ENCODE measurements at places on chromosomes 12 and 14.

DNA sequence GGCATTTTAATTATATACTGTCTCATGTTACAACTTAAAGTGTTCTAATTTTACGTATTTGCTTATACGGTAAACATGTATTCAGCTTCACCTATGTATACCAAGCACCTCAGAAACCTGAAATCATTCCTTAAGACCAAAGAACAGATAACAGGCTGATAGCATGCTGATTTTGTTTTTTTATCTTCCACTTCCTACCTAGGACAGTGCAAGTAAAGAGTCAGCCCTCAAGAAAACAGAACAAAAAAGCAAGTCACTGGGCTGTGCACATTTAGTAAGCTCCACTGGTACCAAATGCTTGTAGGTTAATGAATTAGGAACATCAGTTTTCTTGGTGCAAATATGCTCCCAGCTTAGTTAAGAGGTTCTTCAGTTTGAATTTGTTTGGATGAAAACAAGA, 611.3 kb downstream of the VRK1 start:
- DNase-seq: no peak

DNA sequence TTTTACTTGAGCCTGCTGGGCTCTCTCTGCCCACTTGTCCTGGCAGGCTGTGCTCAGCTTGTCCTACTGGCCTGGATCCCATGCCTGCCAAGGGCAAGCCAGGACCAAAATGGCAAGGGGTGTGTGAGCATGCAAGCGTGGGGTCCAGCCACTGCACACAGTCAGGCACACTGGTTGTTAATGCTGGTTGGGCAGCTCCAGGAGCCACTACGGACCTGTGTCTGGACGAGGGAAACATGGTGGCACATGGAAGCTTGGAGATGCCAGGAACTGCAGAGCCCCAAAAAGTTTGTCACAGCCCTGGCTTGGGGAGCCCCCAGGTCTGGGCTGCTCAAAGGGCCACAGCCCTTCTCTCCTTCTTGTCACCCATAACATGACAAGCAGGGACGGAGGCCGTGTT, 83.8 kb downstream of the ACSS3 start:
- DNase-seq: peak; percentile 56

DNA sequence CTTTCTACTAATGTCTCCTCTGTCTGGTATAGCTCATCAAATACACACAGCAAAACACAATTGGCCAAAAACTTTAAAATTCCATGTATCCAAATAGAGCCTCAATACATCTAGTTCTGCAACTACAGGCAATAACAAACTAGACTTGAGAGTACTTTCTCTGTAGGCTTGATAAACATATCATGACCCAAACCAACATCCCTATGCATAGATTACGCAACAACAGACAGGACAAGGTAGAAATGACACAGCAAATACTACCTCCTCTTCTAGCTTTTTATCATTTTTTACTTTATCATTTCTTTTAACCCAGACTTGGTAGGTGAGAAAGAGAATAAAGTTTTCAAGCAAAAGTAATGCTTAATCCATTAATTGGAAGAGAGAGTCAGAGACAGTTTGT, 41.8 kb downstream of the EML5 start:
- no peak for DNase-seq

- DNase-seq: no peak
Observed at GRCh38 chr14:70525691-70526090, 9.1 kb downstream of the ADAM20 start.

GRCh38 chr14:76647697-76648298, 113.5 kb upstream of the VASH1 start:
- no peak for DNase-seq

DNA sequence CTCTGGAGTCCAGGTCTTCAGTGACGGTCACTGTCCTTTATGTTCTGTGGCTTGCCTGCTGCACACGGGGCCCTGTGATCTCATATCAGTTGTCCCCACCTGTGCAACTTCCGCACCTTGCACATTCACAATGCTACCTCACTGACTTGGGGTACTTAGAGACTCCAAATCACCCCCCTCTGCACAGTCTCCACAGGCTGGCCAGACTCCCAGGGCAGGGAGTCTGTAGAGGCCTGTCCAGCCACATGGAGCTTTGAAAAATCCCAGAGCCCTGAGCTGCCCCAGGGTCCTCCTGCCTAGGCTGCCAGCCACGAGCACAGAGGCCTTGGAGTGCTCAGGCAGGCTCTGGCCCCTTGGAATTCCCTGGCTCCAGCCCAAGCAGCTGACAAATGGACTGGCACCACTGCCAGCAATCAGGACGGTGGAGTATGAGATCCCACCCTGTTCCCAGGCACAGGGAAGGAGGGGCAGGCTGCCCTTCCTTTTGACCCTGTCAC, 26.4 kb downstream of the CMKLR1 start:
- DNase-seq: peak; percentile 81

- DNase-seq: no peak
Observed at GRCh38 chr12:29957835-29958234, 174.1 kb upstream of the TMTC1 start.

DNA sequence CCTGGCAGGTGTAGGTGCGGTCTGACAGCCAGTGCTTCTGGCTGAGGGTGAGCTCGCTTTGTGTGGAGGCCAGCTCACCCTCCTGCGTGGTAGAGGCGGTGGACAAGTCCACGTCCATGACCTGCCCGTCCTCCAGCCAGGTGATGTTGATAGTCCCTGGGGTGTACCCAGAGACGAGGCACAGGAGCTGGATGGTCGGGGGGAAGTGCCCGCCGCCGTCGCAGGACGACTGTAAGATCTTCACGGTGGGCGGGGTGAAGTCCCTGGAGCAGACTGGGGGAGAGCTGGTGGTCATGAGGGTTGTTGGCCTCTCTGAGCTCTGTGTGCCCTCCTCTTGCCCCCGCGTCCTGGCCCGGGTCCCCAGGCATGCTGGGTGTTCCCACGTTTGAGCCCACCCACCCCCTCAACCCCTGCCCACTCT, 74.6 kb downstream of the TMEM121 start:
- no peak for DNase-seq

- peak; percentile 58 for DNase-seq
Observed at GRCh38 chr14:68928770-68929550, 50.1 kb downstream of the ACTN1 start.

DNA sequence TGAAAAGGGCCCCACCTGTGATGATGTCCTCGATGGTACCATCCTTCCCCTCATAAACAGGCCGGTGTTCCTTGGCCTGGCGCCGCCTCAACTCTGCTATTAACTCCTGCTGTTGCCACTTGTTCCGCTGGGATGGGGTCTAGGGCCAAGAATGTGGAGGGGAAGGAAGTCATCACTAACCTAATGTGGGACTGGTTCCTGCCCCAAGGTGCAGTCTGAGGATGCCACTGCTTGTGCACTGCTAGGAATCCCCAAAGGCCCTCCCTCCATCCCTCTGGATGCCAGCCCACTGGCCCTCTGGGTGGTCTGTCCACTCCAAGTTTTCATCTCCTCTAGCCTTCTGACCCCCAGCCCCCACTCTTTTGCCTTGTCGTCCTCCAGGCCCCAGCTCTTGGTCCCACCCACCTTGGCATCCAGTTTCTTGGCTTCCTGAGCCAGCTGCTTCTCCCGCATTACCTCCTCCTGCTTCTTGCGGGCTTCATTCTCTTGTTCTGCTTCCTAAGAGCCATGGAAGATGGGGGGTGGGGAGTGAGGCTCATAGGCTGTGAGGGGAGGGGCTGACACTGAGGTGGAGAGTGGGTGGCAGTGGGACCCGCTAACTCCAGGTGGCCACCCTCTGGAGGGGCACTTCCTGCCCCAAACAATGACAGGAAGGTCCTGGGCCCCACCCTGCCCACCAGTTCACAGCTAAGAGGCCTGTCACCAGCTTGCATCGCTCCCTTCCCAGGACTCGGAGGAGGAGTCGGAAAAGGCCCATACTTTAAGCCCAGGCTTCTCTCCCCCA, 23.7 kb downstream of the PRPF40B start:
- DNase-seq: no peak

- DNase-seq: no peak
Observed at GRCh38 chr14:67583711-67584644, 16.1 kb downstream of the PIGH start.

DNA sequence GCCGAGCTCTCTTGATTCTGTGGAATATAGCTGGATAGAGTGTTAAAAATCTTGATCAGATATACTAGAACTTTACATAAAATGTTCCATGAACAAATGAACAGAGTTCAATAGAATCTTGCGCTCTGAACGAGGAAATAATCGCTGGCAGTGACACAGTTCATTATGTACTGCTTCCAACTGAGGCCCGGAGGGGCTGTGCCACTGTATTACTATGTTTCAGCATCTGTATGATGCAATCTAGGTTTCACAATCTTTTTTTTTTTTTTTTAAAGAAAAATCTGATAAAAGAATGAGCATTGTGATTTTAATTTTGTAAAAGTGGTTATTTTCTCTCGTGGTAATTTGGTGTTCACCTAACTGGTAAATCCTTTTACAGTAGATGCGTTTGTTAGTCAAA, 77.2 kb downstream of the FERMT2 start:
- DNase-seq: no peak

DNA sequence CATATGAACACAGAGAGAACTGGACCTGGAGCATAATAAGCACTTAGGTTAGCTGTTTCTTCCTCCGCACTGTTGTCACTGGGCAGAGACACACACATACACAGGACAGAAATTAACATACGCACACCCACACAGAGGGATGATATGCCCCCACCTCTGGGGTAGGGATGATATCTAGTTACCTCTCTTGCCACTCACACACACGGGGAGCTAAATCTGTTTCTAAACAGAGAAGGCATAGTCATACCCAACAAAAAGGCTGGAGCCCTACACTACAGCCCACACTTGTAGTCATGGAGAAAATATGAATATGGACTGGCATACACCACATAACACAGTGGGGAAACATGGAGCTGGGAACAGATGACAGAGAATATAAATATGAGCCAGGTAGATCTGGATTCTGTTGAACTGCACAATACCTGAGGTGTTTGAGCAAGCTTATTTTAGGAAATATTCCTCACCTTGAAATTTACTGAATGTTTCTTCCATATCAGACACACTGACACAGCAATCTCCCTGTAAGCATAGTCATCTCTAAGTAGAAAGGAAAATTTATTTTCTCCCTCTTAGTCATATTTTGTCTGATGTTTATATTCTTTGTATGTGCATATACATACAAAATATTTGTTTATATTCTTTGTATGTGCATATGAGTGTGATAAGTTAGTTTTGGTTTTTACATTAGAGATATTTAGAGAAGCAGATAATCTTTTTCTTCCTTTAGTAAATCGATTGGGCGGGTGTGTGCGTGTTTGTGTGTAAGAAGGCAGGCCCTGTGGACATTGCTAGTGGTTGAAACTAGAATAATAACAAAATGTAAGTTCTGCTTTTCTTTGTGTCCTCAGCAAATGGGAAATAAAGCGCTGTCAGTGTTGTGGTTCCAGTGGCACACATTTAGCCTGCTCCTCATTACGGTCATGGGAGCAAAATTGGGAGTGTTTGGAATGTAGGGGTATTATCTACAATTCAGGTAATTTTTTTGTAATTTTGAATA, 20.9 kb upstream of the SCFD1 start:
- DNase-seq: no peak

DNA sequence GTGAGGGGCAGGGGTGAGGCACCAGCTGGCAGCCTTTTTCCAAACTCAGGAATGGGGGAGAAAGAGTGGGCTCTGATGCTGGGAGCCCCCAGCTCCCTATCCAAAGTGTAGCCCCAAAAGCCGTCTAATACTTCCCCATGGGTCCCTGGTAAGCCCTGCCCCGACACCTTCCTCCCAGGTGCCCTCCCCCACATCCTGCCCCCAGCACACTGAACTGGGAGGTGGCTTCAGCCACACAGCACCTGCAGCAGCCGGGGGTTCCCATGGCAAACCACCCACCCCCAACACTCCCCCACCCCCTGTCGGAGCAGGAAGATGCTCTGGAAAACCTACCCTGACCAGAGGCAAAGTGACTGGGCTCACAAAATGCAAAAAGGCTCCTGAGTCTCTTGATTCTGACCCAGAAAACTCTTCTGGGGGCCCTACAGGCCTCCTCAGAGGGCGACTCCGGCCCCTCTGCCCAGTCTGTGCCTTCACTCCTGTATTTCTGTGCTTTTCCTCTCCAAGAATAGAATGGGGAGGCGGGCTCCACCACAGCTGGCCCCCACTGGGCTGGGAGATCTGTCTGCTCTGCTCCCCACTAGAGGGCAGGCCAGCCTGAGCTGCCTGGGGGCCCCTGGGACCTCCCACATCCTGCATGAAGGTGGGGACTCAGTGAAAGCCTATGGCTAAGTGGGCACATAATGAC, 81.6 kb downstream of the ITPK1 start:
- DNase-seq: no peak

DNA sequence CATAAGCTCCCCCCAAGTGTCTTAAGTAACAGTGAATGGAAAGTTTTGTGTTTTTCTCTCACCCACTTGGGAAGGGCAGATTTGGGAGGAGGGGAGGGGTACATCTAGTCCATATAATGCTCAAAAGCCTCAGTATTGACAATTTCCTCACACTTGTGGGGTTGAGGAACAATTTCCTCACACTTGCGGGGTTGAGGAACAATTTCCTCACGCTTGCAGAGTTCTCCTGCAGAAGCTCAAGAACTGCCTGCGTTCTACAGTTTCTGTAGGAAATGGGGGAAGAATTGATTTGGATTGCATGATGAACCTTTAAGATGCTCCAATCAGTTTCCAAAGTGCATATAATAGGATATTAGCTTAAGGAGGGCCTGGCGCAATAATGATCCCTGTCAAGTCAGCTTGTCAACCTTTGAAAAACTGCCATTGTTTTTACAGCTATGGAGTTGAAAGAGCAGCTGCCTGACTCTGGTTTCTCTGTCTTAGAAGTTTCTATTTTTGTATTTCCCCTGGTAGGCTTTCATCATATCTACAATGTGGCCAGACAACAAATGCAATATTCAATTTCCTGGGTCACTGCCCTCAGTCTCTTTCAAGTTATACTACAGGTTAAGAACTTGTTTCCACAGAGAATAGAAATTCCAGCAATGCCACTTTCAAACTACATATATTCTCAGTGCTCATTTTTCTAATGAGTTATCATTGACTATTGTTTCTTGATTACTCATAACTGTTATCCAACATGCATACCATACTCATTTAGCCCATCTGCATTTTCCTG, 66.5 kb downstream of the PLEKHG7 start:
- no peak for DNase-seq

DNA sequence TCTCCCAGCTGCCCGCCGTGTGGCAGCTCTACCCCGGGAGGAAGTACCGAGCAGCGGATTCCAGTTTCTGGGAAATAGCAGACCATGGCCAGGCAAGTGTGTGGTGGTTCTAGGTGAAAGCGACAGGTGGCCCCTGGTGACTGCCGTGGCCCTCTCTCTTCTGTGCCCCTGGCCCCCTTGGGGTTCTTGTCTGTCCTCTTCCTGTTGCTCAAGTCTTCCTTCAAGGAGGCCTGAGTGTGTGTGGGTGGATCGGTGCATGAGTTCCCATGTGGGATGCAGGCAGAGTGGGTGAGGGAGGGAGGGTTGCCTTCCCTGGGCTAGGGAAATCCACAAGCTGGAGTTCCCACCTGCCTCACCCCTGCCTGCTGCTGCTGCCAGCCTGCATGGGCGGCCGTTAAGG, 4.6 kb downstream of the TCL1B start:
- no peak for DNase-seq

GRCh38 chr12:97940105-97940504, 477.5 kb downstream of the RMST start:
- DNase-seq: no peak

DNA sequence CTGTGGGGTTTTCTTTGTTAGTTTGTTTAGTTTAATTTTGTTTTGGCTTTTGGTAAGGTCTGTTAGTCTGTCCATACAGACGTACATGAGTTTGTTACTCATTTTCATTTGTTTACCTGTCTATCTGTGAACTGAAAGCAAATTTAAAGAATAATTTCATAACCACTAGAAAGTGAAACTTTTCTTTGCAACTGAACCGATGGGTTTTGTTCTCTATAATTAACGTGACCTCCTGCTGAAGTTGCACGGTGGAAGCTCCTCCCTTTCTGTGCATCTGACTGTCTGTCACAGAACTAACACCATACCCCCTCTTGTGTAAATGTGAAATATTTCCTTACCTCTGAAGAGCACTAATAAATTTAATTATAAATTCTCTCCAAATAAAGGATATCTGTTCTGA, 595.5 kb downstream of the GALC start:
- DNase-seq: no peak

Data from posterior vena cava (tissue), 2 donors.